Peyer's patch (tissue), 4 donors: ENCODE measurements at places on chromosomes 5 and 9. TPM values are rescaled to one million over a fixed set of nuclear protein-coding genes. Genes with fewer than 3 reads are reported as not detected.

Gene SPINK7
- total RNA-seq = not detected

Gene GABBR2
- total RNA-seq = not detected

Gene CNTNAP3
- 3.4 TPM for total RNA-seq

DNA sequence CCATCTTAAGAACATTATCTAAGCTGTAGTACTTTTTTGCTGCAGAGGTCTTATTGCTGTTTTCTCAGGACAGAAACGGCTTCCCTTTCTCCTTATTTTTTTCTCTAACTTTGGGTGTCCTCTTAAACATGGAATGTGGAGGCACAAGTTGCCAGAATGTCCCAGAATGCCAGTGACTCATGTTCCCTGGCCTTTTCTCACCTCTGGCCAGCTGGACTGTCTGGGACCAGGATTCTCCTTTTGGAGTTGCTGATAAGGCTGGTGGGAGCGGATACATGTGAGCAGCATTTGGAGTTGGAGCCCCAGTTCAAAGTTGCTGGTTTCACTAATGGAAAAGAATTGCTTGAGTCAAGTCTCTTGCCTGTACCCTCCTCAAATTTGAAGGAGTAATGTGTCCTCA, 112.8 kb downstream of the ARHGAP26 start:
- H3K27ac ChIP-seq = no peak overlapping the region
- H3K4me3 ChIP-seq = no peak overlapping the region
- H3K36me3 ChIP-seq = no peaks in the 10 kb centered on the region
